Neural crest cell (in vitro differentiated cells): ENCODE measurements at places on chromosomes 3 and 15.
A peak's percentile ranks its signal among the peaks of the same experiment; 100 is the strongest.

DNA sequence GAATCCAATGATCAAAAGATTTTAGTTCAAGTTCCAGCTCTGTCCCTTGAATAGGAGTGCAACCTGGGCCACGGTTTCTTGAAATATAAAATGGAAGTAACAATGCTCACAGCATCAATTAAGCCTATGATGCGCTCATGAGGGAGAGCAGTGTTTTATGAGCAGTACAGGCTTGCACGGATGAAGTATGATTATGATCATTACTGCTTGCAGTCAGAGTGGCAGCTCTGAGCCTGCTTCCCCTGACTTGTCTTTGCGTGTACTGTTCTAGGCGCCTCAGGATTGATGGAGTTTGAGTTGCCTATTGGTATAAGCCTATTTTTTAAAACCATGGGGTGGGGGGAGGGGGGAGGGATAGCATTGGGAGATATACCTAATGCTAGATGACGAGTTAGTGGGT lies 37.0 kb downstream of the ITGB5 start:
- H3K4me3 ChIP-seq: no peak overlapping the region
- no peak for DNase-seq
- no peaks in the 10 kb centered on the region for H3K27me3 ChIP-seq
- peaks cover 32% of the 10 kb centered on the region for H3K4me1 ChIP-seq
- H3K27ac ChIP-seq: no peak overlapping the region

DNA sequence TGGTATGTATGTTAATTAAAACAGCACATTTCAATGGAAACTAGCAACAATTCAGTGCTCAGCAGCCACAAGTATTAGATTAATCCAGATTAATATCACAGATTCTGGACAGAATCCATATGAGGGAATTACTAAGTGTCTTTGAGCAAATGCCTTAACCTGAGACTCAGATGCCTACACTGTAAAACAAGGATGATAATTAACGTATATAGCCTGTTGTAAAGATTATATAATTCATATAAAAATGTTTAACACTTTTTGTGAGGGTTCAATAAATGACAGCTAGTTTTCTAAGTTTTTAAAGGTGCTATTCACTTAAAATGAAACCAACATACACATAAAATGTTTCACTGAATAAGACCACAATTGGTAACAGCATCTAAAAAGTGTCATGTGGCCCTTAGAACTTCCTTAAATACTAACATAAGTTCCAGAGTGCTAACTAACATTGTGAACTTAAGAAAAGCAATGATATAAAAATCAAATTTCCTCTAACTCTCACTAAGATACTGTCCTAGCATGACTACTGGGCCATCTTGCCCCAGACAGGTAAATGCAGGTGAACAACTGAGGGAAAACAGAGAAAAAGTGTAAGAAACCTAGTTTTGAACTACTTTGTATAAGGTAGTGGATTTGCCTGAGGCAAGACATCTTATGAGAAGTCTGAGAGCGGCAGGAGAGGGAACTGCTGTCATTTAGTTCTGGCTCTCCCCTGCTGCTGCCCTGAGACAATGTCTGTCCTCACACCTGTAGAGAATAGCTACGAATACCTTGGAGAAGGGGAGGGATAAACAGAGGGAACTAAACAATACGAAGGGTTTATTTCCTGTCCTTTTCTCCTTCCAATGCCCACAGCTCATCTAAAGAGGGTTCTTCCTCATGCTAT lies 151.3 kb downstream of the ADAM10 start:
- no peaks in the 10 kb centered on the region for H3K27me3 ChIP-seq
- no peaks in the 10 kb centered on the region for H3K4me1 ChIP-seq
- H3K4me3 ChIP-seq: no peak overlapping the region
- DNase-seq: no peak

GRCh38 chr15:72426753-72427152 lies 28.6 kb downstream of the TMEM202 start:
- no peak overlapping the region for H3K4me3 ChIP-seq
- H3K27ac ChIP-seq: no peak overlapping the region
- no peak for DNase-seq

GRCh38 chr3:104879919-104880318 lies 486.8 kb upstream of the ALCAM start:
- H3K27me3 ChIP-seq: no peaks in the 10 kb centered on the region
- DNase-seq: no peak
- H3K4me1 ChIP-seq: no peaks in the 10 kb centered on the region
- no peaks in the 10 kb centered on the region for H3K36me3 ChIP-seq
- H3K4me3 ChIP-seq: no peak overlapping the region

GRCh38 chr3:42556089-42556632 lies 25.6 kb downstream of the SEC22C start:
- H3K36me3 ChIP-seq: peaks cover 20% of the 10 kb centered on the region
- H3K4me3 ChIP-seq: no peak overlapping the region
- no peaks in the 10 kb centered on the region for H3K4me1 ChIP-seq
- H3K27me3 ChIP-seq: no peaks in the 10 kb centered on the region
- no peak for DNase-seq

DNA sequence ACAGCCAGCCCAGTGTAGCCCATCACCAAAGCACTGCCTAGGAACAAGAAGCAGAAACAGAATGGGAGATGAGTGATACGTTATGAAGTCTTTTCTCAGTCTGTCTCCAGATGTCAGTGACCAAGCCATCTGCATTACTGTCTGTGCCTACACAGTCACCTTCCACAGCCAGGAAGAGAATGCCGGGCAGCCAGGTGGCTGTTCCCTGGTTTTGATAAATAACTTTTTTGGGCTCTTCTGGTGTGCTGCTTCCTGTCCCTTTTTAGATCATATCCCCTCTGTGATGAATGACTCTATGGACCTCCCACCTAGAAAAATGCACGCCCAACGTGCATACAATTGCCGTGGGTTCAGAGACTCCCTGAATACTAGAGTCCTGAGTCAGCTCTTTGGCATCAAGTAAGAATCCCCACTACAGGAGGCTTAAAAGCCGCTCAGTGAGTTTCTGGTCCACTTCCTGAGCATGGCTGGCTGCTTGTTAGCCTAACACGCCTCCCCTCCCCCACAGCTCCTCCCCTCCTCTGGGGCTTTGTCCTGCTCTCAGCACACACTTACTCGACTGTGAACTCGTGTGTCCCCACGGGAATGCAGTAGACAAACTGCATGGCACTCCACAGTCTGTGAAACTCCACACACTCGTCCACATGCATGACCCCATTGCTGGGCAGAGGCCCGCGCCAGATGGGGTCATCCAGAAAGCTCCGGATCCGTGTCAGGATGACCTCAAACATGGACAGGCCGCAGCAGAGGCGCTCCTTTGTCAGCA lies 34.7 kb downstream of the NIPA2 start:
- no peak overlapping the region for H3K4me3 ChIP-seq
- DNase-seq: no peak
- H3K4me1 ChIP-seq: peaks cover 6% of the 10 kb centered on the region
- no peaks in the 10 kb centered on the region for H3K27me3 ChIP-seq
- peaks cover 44% of the 10 kb centered on the region for H3K36me3 ChIP-seq

DNA sequence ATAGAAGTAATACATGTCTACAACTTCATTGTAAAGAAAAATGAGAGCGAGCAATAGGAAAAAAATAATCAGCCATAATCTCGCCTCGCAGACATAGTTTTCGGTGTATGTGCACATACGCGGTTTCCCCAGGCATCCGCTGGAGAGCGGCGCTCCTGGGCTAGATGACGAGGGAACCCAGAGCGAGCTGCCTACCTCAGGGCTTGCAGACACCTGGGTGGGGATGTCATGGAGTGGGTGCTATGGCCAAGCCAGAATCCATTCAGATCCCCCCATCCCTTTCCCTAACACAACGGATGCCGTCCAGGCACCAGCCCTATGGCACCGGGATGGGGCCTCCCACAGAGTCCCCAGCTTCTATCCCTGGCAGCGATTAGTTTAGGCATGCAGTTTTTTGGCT lies 4.5 kb upstream of the CFAP100 start:
- DNase-seq: no peak
- H3K27me3 ChIP-seq: peaks cover 17% of the 10 kb centered on the region
- peak overlapping the region; percentile 12 for H3K27ac ChIP-seq
